ENCODE measurements at places on chromosomes 5 and 9.

DNA sequence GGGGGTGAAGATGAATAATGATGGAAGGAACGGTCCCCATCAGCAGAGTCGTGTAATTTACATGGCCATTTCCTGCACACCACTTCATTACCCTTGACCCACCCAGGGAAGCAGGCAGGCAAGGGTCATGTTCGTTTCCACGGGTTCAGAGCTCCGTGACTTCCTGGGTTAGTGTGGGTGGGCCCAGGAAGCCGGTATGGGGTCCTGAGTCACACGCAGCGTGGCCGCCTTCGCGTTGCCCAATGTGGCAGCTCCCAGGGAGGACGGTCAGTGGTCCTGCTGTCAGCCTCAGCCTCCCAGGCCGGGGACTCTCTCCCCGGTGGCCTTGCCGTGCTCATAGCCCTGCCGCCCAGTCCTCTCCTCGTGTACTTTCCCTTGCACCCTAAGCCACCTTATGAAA, 5.1 kb upstream of the TERT start:
- no peak for DNase-seq

- DNase-seq: peak; percentile 56
These were observed 86.0 kb upstream of the SLC30A5 start for GRCh38 chr5:69007726-69008368.

DNA sequence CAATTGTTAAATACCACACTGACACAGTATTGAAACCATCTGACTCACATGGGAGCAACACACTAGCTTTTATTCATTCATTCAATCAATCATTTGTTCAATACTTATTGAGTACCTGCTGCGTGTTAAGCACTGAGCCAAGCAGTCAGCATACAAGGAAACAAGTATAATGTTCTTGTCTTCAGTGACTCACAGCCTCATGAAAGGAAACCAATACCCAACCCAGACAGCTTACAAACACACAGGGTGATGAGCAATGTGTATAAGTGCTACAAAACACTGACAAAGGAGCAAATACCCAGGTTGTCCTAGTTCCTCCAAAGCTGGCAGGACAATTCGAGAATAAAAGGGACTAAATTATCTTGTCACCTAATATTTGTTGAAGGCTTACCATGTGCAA, 67.6 kb upstream of the RASEF start:
- DNase-seq: no peak

GRCh38 chr5:1864896-1865440, 17.8 kb downstream of the IRX4 start:
- DNase-seq: no peak

GRCh38 chr5:42811591-42812446, at the start of gene SELENOP:
Gene SELENOP, minus strand, starts transcription at chr5:42811892. Its CDS starts 3,539 bp downstream, at chr5:42808353.
- DNase-seq: no peak

- DNase-seq: no peak
These were observed 19.8 kb downstream of the CCDC69 start for GRCh38 chr5:151204051-151204450.

DNA sequence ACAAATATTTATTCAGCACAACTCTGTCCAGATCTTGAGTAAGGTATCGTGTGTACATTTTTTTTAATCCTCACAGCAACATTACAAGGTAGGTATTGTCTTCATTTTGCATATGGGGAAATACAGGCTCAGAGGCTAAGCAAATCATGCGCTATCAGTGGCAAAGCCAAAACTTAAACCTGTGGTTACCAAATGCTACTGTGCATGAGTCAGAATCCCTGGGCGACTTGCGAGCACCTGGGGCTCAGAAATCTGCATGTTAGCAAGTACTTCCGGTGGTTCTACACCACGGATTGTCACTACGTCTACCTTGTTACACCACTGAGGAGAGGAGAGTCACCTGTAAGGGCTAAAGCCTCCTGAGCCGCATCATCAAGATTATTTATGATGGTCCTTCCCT, 21.3 kb downstream of the C5orf58 start:
- peak; percentile 40 for DNase-seq

DNA sequence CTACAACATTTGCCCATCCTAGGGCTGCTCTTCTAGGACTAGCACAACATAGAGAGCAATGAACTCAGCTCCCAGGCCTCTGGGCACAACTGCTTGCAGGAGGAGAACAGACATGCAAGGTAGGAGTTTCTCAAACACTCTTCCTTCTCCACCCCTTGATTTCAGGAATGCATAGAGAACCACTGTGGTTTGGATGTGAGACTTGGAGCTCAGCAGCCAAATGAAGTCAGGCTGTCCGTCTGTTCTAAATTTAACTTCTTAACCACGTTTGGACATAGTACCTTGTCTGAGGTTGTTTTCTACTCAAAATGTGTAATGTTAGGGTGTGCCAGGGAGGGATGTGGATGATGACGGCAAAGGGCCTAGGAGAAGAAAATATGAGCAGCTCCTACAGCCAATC, 515.1 kb upstream of the TNC start:
- no peak for DNase-seq

DNA sequence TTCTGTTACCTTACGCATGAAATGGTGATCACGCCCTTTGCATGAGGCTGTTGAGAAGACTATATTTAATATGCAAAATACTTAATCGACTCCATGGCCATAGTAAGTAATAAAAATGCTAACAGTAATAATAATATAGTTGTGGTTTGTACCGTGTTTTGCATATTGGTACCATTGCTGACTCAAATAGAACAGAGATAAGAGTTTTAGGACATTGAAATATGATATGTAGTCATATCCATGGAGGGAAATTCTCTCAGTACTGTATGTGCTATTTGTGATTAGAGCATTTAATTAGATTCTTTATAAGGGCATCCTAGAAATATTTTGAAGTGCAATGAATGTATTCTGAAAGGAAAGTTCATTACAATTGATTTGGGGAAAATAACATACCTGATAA, 41.9 kb downstream of the CFAP90 start:
- no peak for DNase-seq

DNA sequence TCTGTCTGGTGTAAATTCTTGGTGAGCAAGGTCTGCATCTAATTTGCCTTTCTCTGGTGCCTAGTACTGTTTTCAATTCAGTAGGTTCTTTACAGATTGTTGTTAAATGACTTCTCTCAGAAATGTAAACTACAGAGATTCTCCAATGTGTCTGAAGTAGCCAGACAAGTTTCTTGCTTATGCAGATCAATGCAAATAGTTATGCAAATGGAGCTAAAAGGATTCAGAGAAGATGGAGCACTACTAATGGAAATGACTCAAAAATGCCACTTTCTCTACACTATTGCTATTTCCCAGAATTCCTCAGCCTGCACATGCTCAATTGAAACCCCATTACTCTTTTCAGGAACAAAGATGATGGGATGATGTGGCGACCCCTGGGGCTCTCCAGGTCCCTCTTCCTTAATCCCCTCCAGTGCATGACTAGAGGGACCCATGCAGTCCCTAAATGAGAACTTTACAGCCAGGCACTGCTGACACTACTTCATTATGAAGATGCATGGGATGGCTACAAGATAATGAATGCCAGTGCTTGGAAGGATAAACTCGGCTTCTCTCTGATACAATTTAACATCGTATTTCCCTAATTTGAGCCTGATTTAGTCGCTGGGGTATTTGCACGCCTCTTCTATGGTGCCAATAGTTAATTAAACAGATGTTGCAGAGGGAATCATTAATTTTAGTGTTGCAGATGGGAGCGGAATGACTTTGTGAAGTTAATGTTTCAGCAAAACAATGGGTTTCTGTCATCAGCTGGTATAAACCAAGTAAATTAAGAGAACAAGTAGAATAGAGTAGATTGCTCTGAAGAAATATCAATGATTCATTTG, 753.2 kb downstream of the TLR4 start:
- DNase-seq: no peak

DNA sequence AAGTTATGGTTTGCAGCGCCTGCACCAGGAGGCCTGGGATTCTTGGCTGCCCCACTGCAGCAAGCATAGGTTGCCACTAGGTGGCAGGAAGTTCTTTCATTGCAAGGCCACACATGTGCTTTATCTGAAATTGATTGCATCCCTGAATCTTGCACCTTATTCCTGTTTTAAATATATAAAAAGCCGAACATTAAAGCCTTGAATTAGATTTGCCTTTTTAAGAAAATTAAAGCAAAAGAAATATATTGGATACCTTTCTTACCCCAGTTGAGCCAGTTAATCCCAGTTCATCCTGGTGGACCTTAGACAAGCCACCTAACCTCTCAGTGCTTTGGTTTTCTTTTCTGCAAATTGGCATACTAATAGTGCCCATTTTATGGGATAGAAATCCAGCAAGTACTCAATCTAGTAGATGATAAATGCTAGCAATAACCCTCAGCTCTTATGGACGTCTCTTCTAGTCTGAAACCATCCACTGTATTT, 6.3 kb upstream of the TRMT10B start:
- peak; percentile 79 for DNase-seq

DNA sequence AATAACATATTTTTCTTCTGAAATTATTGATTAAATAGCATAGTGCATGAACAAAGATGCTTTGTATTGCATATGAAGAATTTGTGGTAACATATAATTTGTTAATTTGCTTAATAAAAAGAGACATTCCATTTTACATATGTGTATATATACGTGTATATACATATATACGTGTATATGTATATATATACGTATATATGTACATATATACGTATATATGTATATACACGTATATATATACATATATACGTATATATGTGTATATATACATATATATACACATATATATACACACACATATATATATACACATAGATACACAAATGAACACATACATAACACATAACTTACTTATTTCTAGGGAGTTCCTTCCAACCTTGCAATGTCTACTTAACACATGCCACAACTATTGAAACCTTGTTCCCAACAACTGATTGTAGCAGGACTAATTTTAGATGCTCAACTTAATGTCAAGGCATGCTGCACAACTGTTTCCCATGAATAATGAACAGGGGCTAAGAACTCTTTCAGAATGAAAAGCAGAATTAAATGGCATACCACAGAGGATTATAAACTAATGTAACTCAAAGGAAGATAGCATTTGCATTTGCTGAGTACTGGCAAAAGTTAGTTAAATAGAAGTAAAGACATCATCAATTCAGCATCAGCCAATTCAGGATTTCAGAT, 17.4 kb downstream of the KIF24 start:
- no peak for DNase-seq

DNA sequence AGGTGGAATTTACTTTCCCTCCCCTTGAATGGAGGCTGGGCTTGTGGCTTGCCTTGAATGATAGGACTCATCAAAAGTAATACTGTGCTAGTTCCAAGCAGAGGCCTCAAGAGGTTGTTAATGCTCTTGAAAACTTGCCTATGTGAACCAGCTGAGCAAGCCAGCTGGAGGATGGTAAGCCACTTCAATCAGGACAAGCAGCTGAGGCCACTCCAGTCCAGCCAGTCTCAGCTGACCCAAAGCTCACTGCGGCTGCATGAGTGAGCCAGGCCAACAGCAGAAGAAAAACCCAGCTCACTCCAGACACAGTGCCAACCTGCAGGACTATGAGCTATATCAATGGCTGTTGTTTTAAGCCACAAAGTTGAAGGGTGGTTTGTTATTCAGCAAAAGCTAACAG, 182.8 kb downstream of the MCTP1 start:
- no peak for DNase-seq

- DNase-seq: no peak
These were observed 60.3 kb upstream of the ADAMTS16 start for GRCh38 chr5:5079876-5080275.

GRCh38 chr5:176427971-176428370, 11.6 kb upstream of the CLTB start:
- DNase-seq: no peak

GRCh38 chr5:95043234-95043633, 241.7 kb downstream of the MCTP1 start:
- no peak for DNase-seq

GRCh38 chr9:135414293-135414692, 65.3 kb upstream of the PPP1R26 start:
- no peak for DNase-seq

DNA sequence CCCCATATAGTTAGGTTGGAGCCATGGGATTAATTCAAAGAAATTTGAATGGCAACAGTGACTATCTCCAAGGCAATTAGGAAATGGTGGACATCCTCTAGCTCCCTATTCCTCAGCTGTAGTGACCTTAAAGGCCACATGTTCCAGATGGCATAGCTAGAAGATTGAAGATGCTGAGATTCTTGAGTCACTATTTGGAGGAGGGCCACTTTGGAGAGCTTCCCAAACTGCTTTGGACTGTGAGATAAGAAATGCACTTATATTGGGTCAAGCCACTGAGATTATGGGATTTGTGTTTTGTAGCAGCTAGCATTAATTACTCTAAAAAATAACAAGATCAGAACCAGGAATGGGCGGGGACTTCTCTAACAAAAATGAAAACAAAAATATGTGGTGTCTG, 636.2 kb upstream of the CCNG1 start:
- no peak for DNase-seq

DNA sequence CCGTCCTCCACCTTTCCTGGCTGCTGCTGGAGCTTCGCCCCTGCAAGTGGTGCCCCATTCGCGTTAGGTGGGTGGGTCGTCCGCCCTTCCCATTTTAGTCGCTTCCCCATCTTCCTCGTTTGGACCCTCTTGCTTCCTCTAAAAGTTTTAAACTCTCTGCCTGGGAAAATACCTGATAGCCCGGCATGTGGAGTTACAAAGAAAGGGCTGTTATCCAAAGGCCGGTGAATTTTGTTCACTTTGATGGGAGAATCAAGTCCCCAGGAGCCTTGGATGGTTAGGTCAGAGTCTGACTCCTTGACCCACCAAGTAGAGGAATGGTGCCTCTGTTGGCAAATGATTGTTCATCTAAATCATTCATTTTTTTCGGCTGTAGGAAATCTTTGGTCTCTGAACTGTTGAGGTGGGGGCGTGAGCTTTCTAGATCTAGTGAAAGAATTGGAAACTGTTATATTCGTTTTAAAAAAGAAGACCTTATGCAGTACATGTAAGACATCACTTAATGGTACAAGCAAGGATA, 29.5 kb upstream of the APC start:
- DNase-seq: no peak

- no peak for DNase-seq
These were observed 44.8 kb upstream of the SNX2 start for GRCh38 chr5:122730037-122730436.

DNA sequence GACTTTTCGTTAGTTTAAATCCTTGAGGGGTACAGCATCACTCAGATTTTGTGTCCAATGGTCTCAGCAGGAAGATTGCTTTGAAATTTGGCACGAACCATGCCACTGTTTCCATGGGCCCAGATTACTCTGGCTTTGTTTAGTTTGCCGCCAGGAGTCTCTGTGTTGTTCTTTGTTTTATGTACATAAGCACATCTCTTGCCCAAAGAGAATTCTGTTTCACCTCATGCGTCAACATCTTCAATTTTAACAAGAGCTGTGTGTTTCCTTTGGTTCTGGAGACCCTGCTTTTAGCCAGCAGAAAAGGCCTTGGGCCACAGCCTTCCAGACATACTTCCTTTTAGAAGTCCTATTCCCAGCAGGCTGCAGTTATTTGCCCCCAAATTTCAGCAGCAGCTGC, 62.4 kb downstream of the TNPO1 start:
- no peak for DNase-seq

Data from GM19239 (cell line).